MCF 10A (cell line): ENCODE measurements at places on chromosomes 12 and 14.

DNA sequence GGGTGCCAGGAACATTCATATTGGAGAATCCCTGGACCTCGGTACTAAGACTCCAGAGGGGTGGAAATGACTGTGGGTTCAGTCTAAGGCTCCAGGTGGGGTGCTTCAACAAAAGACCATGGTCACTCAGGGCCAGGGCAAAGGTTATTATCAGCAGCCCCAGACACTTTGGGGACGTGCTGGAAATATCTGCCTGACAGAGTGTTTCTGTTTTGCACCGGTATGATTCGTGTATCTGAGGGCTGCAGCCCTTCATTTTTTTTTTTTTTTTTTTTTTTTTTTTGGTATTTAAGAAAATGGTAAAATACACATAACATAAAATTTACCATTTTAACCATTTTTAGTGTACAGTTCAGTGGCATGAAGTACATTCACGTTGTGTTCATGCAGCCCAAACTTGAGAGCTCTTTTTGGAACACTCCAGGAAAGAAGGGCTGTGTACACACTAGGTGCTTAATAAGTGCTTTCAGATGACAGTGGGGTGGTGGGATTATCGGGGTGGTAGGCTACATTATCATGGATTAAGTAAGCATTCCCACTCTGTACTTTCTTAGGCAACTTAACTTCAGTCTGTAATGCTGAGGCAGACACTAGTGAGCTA lies 120.3 kb downstream of the CHST11 start:
- no peak for DNase-seq

DNA sequence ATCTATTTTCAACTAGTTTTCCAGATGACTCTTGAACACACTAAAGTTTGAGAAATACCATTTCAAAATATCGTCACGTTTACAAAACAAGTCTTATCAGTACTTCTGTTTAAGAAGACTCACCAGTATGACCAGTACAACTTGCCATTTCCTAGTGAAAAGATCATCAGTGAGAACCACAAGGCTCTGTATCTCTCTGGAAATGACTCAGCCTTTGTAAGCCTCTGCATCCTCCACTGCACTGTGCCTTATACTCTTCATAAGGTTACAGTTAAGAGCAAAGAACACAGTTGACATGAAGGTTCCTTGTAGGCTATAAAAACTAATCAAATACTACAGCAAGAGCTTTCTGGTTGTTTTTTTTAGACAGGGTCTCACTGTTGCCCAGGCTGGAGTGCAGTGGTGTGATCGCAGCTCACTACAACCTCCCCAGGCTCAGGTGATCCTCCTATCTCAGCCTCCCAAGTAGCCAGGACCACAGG lies 5.7 kb upstream of the VTI1B start:
- no peak for DNase-seq

- DNase-seq = no peak
Measured at GRCh38 chr14:75803765-75804164, 142.7 kb downstream of the TTLL5 start.

DNA sequence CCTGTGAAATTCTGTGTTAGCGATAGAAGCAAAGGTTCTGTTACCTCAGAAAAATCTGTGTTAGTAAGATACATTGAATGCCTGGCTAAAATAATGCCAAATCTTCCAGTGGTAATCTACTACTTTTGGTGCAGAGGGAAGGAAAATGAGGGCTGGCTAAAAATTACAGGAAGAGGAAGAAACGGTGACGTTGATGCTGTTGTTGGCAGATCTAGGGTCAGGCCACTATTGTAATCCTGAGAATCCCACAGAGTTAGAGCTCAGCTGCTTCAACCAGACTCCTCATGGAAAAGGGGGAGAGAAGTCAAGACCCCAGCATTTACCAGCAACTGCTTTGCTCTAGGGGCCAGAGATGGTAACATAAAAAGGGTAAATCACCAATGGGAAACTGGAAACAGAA lies 145.1 kb downstream of the PPM1H start:
- DNase-seq = no peak

GRCh38 chr14:94728950-94729349 lies 41.0 kb downstream of the GSC start:
- DNase-seq = no peak

DNA sequence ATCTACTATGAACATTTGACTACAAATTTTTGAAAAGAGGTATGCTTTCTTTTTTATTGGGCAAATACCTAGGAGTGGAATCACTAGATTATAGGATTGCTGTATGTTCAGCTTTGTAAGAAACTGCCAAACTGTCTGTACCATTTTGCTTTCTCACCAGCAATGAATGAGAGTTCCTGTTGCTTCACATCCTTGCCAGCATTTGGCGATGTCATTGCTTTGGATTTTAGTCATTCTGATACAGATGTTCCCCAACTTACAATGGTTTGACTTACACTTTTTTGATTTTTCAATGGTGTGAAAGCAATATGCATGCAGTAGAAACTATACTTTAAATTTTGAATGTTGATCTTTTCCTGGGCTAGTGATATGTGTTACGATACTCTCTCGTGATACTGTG lies 328.7 kb downstream of the RAD51B start:
- DNase-seq = no peak

GRCh38 chr14:42736408-42736807 lies 1129.7 kb downstream of the LRFN5 start:
- no peak for DNase-seq

- no peak for DNase-seq
Measured at GRCh38 chr14:68583548-68584280, 209.2 kb downstream of the ZFP36L1 start.

DNA sequence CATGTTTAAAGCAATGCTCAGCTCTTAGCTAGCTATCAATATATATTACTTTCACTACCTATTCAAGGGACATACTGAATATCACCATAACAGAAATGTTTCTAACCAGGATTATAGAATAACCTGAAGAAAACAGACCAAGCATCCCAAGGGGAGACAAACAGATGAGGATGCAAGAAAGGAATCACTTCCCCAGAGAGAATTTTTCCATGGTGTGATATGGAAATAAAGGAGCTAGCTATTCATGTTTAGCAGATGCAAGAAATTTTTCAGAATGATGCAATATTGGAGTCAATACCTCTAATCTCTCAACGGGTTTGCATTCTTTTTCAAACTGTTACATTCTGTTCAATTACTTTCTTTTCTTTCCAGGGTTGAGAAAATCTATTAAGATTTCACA lies 538.9 kb upstream of the FLRT2 start:
- no peak for DNase-seq

DNA sequence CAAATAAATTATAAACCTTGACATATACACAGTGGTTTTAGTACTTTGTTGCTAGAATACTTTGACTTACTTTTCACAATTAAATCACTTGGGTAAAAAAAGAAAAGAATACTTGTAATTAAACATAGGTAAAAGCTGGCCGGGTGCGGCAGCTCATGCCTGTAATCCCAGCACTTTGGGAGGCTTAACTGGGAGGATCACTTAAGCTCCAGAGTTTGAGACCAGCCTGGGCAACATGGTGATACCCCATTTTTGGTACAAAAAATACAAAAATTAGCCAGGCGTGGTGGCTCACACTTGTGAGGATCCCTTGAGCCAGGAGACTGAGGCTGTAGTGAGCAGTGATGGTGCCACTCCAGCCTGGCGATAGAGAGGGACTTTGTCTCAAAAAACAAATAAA lies 7.8 kb downstream of the STX2 start:
- DNase-seq = no peak

DNA sequence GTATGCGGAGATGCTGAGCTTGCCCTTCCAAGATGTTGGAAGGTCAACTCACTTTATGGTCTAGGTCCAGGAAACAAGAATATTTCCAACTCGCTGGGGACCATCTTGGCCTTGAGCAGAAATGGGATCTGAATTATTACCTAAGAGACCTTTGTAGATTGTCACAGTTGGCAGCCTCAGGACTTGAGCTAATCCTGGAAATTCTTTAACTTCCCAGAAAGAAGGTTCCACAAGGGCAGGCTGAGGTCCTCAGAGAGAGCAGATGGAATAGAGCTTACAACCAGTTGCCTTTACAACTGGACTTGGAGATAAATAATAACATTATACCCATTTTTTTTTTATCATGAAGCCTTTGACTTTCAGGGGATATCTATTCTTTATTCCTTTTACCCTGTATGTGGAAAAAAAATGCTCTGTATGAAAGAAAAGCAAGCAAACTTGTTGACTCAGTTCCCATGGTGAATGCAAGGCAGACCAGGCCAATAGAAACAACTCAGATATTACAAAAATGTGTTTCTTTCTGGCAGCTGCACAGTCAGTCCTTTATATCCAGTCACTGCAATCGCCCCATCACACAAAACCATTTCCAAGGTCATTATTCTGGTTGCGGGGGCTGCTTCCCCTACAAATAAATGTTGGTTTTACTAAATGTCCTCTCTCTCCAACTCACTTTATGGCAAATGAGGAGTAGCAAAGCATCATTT lies 401.4 kb downstream of the ZFP36L1 start:
- no peak for DNase-seq

DNA sequence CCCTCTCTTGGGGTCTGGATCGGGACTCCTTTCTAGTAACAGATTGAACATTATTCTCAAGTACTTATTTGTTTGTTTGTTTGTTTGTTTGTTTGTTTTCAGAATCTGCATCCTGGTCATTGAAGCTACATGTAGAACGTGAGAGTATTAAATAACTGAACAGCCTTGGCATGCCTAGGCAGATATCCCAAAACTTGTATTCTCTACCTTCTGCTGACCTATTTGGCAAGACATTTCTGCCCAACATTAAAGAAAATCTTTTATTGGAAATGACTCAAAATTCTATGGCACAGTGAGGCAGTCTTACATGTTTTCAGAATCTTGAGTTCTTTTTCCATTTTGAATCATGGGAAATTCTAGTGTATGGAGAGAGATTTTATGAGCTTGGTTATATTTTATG lies 165.1 kb upstream of the CNOT2 start:
- no peak for DNase-seq

- DNase-seq = no peak
Measured at GRCh38 chr12:11812586-11813437, 163.3 kb downstream of the ETV6 start.
